ENCODE measurements at places on chromosomes 12 and 14.

DNA sequence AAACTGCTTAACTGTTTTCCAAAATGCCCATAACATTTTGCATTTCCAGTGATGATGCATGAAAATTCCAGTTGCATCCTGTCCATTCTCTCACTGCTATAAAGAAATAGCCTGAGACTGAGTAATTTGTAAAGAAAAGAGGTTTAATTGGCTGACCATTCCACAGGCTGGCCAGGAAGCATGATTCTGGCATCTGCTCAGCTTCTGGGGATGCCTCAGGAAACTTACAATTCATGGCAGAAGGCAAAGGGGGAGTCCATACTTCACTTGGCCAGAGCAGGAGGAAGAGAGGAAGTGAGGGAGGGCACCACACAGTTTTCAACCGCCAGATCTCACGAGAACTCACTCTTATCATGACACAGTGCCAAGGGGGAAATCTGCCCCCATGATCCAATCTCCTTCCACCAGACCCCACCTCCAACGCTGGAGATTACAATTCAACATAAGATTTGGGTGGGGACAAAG, 18.2 kb upstream of the CLEC2D start:
- no peak for DNase-seq

GRCh38 chr12:5078423-5078822, 34.7 kb downstream of the KCNA5 start:
- DNase-seq = no peak

DNA sequence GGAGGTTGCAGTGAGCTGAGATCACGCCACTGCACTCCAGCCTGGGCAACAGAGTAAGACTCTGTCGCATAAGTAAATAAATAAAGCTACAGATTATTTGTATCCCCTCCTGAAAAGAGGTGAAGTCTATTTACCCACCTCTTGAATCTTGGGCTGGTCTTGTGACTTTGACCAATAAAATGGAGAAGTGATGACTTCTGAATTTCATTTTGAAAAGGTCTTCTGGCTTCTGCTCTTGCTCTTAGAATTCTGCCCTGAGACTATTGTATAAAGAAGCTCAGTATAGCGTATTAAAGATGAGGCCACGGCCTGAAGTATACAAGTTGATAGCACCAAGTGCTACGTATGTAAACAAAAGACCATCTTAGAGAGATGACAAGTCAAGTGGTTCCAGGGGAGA, 88.3 kb upstream of the AMN1 start:
- DNase-seq = no peak

DNA sequence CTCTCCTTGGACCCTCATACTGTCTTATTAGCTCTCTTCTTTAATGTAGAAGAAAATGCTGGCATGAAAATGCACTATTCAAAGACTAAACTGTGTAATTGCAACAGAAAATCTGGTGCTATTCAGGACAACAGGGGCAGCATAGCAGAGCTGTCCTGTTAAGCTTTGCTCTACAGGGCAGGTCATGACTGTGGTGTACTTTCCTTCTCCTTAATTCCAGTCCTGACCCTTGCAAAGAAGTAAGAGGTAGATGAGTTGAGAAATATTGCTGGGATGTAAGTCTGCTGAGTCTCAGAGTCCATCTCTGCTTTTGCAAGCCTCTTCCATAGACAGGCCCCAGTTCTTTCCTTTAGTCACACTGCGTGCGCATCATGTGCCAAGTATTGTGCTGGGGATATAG, 52.6 kb upstream of the STK38L start:
- no peak for DNase-seq

GRCh38 chr14:63470962-63471793, 72.0 kb downstream of the PPP2R5E start:
- peak; percentile 53 for DNase-seq

- no peak for DNase-seq
Observed at GRCh38 chr14:49934646-49935045, 41.8 kb downstream of the ARF6 start.

DNA sequence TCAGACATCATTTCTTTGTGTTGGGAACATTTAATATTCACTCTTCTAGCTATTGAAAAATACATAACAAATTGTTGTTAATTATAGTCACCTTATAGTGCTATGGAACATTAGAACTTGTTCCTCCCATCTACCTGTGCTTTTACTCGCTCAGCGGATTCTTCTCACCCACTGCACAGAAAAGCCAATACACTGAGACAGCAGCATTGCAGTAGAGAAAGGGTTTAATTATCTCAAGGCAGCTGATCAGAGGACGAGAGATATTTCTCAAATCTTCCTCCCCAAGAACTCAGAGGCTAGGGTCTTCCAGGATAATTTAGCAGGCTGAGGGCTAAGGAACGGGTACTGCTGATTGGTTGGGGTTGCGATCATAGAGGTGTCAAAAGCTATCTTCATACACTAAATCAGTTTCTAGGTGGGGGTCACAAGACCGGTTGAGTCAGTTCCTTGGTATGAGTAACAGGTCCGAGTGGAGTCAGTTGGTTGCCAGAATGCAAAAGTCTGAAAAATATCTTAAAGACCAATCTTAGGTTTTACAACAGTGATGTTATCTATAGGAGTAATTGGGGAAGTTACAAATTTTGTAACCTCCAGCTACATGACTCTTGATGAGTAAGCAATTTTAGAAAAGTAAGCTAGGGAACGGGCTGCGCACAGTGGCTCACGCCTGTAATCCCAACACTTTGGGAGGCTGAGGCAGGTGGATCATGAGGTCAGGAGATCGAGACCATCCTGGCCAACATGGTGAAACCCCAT, 173.1 kb downstream of the FBXL14 start:
- no peak for DNase-seq

- DNase-seq = no peak
Observed at GRCh38 chr12:132419631-132420246, 70.2 kb upstream of the FBRSL1 start.

DNA sequence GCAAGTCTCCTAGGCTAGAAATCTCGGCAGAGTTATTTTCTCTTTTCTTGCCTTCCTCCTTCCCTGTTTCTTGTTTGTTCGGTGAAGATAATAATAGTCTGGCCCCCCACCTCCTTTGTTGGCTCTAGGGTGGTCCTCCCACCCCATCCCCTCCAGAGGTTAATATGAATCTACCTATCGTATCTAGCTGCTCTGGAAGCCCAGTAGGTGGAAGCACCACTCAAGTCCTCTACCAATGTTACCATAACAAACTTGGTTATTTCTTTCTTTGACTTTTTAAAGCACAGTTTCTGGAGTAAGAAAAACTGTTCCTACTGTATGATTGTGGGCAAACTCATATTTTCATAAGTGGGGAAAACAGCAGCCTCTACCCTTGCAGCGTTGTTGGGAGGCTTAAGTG, 19.7 kb upstream of the GRIP1 start:
- DNase-seq = no peak

- DNase-seq = no peak
Observed at GRCh38 chr14:89399594-89400068, 17.4 kb downstream of the FOXN3 start.

GRCh38 chr14:92906823-92907222, 16.1 kb upstream of the CHGA start:
- no peak for DNase-seq

GRCh38 chr12:44829045-44829444, 47.1 kb downstream of the NELL2 start:
- no peak for DNase-seq

DNA sequence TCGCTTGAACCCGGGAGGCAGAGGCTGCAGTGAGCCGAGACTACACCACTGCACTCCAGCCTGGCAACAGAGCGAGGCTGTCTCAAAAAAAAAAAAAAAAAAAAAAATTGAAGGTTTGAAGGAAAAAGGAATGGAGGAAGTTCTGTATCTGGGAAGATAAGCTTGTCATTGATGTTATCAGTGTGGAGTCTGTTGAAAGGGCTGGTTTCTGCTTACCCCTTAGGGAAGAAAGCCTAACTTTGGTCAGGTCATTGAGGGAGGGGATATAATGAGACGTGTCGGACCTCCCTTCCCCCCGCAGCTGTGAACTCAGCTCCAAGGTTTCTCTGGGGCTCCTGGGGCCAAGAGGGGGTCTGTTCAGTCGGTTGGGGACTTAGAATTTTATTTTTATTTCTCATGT, 16.4 kb downstream of the DAO start:
- no peak for DNase-seq
